ENCODE measurements at places on chromosomes 4 and X.

DNA sequence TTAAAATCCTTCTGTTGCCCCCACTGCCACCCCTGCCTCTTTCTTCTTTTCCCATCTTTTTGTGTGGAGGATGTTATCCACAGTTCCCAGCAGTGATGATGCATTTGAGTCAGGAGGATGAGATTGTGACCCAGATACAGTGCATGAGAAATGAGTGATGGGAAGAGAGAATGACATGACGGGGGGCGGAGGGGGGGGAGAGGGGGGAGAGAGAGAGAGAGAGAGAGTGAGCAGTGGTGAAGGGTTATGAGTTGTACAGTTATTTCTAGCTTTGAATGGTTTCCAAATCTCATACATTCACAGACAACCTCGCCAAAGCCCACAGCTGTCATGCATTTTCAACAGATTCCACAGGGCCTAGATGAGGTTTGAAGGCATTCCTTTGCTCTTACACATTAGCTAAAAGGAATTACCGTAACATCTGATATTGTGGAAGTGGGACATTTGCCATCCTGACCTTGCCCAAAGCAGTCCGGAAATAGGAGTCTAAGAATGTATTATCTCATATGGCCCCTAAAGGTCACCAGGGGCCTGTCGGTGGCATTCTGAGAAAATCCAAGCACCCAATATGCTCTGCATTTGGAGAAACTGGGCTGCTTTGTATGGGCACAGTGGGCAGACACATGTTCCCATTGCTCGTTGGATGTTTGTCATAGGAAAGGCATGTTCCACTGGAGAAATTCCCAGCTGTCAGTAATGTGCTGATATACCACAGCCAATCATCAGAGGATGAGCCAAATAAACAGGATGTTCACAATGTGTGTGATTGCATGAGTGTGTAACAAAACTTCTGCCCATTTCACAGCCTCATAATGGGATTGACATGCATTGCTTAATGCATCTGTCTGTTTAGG is 435.8 kb downstream of the SPRY1 start:
- H3K36me3 ChIP-seq: no peaks in the 10 kb centered on the region
- no peak overlapping the region for H3K4me3 ChIP-seq
- no peak for DNase-seq
- H3K27ac ChIP-seq: no peak overlapping the region

DNA sequence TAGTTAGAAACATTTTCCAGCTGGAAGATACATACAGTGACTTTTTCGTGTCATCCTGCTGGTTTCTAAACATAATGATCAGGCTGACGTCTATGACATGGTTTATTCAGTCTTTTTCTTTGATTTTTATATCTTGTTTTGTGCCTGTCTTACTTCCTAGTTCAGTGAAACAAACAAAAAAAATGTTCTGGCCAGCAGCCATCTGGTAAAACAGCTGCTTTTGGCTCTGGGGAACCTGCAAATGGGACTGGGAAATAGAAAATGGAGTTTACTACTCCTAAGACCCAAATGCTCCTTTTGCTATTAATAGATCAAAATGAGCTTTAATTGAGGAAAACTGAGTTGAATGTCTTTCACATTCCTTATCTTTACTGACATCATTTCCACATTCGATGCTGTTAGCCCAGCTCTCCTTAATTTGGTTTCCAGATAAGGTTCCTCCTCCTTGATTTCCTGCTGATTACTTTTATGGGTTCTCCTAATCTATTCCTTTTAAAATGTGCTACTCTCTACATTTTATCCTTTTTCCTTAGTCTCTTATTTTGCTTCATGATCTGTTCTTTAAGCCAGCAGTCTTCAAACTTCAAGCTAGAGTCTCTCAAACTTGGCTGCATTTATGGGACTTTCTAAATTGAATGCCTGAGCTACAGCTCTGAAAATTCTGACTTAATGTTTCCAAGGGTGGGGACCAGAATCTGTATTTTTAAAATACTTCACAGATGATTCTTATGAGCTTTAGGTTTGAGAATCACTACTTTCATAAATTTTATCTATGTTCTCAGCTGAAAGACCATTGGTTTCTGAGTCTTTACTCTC is 499.5 kb downstream of the ANKRD50 start:
- DNase-seq: peak; percentile 15
- H3K4me3 ChIP-seq: no peak overlapping the region
- H3K4me1 ChIP-seq: peaks cover 7% of the 10 kb centered on the region
- H3K36me3 ChIP-seq: no peaks in the 10 kb centered on the region
- H3K27me3 ChIP-seq: no peaks in the 10 kb centered on the region

- peaks cover 9% of the 10 kb centered on the region for H3K4me1 ChIP-seq
- no peak overlapping the region for H3K27ac ChIP-seq
- no peaks in the 10 kb centered on the region for H3K36me3 ChIP-seq
Measured at GRCh38 chr4:118898684-118899138, 10.1 kb downstream of the SYNPO2 start.

- no peak overlapping the region for H3K4me3 ChIP-seq
- no peaks in the 10 kb centered on the region for H3K4me1 ChIP-seq
- no peaks in the 10 kb centered on the region for H3K36me3 ChIP-seq
- no peaks in the 10 kb centered on the region for H3K27me3 ChIP-seq
- DNase-seq: peak; percentile 32
Measured at GRCh38 chr4:124334119-124334518, 378.4 kb downstream of the ANKRD50 start.

DNA sequence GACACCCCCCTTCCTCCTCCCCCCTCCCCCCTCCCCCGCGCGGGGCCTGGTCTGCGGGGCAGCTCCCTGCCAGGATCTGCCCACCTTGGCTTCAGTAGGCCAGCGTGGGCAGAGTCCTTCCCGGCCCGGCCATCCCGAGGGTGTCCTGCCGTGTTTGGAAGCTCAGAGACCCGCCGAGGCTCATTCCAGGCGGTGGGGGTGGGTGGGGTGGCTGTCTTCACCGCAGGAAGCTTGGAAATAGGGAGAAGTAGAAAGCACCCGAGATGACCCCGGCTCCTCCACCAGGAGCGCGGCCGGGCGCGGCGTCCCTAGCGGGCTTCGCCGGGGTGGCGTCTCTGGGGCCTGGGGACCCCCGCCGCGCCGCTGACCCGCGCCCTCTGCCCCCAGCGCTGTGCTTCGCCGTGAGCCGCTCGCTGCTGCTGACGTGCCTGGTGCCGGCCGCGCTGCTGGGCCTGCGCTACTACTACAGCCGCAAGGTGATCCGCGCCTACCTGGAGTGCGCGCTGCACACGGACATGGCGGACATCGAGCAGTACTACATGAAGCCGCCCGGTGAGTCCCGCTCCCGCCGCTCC is 1.6 kb downstream of the NAT8L start:
- no peak overlapping the region for H3K4me3 ChIP-seq
- no peaks in the 10 kb centered on the region for H3K4me1 ChIP-seq
- no peaks in the 10 kb centered on the region for H3K36me3 ChIP-seq
- no peaks in the 10 kb centered on the region for H3K27me3 ChIP-seq

GRCh38 chr4:147599769-147600168 is 17.4 kb upstream of the TMEM184C start:
- H3K27ac ChIP-seq: no peak overlapping the region
- DNase-seq: no peak
- H3K4me3 ChIP-seq: no peak overlapping the region
- no peaks in the 10 kb centered on the region for H3K36me3 ChIP-seq
- peaks cover 5% of the 10 kb centered on the region for H3K4me1 ChIP-seq
- H3K27me3 ChIP-seq: no peaks in the 10 kb centered on the region

GRCh38 chr4:127015667-127016117 is 617.1 kb upstream of the INTU start:
- H3K4me3 ChIP-seq: no peak overlapping the region
- H3K27ac ChIP-seq: no peak overlapping the region
- H3K27me3 ChIP-seq: no peaks in the 10 kb centered on the region
- no peak for DNase-seq

- H3K27ac ChIP-seq: peak within 1 kb of the TSS; percentile 8
- H3K36me3 ChIP-seq: no peaks in the 10 kb centered on the region
- peak; percentile 51 for DNase-seq
- H3K4me1 ChIP-seq: no peaks in the 10 kb centered on the region
- H3K4me3 ChIP-seq: peak within 1 kb of the TSS; percentile 43
- no peaks in the 10 kb centered on the region for H3K27me3 ChIP-seq
Measured at GRCh38 chrX:9785944-9786797, at the start of gene SHROOM2. Gene SHROOM2 (plus strand): TSS chrX:9786429. CDS start chrX:9786546, 117 bp downstream.

GRCh38 chr4:30718641-30719453 is 1.3 kb upstream of the PCDH7 start:
- H3K27me3 ChIP-seq: peaks cover 4% of the 10 kb centered on the region
- peak overlapping the region; percentile 23 for H3K4me3 ChIP-seq
- DNase-seq: no peak
- H3K36me3 ChIP-seq: no peaks in the 10 kb centered on the region
- H3K27ac ChIP-seq: no peak overlapping the region

- no peak overlapping the region for H3K27ac ChIP-seq
- H3K4me3 ChIP-seq: no peak overlapping the region
- H3K27me3 ChIP-seq: no peaks in the 10 kb centered on the region
- H3K4me1 ChIP-seq: no peaks in the 10 kb centered on the region
Measured at GRCh38 chr4:137700751-137701150, 168.5 kb upstream of the PCDH18 start.

DNA sequence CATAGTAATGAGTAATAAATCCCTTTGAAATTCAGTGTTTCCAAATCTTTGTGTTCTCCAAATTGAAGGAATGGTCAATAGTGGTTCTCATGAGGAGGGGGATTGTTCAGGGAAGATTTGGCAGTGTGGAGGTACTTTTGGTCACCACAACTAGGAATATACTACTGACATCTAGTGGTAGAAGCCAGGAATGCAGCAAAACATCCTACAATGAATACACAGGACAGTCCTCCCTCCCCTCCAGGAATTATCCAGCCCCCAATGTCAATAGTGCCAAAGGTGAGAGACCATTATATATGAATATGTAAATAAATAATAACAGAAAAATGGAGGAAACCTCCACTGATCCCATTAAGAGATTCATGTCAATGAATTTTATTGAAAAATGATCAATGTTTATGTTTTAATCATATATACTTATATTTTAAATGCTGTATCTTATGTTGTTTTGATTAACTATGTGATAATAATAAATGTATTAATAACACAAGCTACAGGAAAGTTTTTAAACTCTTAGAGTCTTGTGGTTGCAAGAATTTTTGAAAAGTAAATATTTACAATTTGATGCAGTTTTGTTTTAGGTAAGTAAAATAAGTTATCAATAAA is 14.4 kb upstream of the FAM9A start:
- H3K36me3 ChIP-seq: no peaks in the 10 kb centered on the region
- H3K27me3 ChIP-seq: peaks cover 10% of the 10 kb centered on the region
- DNase-seq: no peak
- H3K27ac ChIP-seq: no peak overlapping the region
- H3K4me1 ChIP-seq: no peaks in the 10 kb centered on the region
- no peak overlapping the region for H3K4me3 ChIP-seq

- H3K27ac ChIP-seq: peak overlapping the region; percentile 80
- no peaks in the 10 kb centered on the region for H3K36me3 ChIP-seq
- H3K4me1 ChIP-seq: peaks cover 25% of the 10 kb centered on the region
Measured at GRCh38 chr4:6986072-6986780, 56.9 kb upstream of the TADA2B start.

GRCh38 chrX:45765767-45766166 is 565.1 kb upstream of the DIPK2B start:
- no peaks in the 10 kb centered on the region for H3K4me1 ChIP-seq
- H3K36me3 ChIP-seq: no peaks in the 10 kb centered on the region
- no peak overlapping the region for H3K27ac ChIP-seq
- no peak for DNase-seq
- no peak overlapping the region for H3K4me3 ChIP-seq

- DNase-seq: no peak
- no peak overlapping the region for H3K4me3 ChIP-seq
- no peaks in the 10 kb centered on the region for H3K27me3 ChIP-seq
Measured at GRCh38 chr4:173235050-173235449, 66.4 kb downstream of the GALNT7 start.

- H3K4me3 ChIP-seq: no peak overlapping the region
- H3K4me1 ChIP-seq: no peaks in the 10 kb centered on the region
- no peak for DNase-seq
- H3K27me3 ChIP-seq: no peaks in the 10 kb centered on the region
Measured at GRCh38 chr4:189780391-189780790, 160.3 kb upstream of the FRG1 start.

DNA sequence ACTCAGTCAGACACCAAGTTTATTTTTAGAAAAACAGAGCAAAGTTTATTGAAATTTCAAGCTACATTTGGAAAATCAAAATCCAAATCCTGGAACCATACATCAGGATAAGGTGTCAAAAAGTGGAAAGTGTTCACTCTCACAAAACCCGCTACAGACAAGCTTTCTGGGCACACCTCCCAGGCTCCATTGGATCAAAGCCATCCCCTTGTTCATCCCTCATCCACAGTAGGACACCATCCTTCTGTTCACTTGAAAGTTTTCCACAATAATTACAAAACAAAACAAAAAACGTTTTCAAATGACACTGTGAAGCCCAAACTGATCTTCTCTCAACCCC is 62.4 kb downstream of the TSC22D3 start:
- peaks cover 3% of the 10 kb centered on the region for H3K4me1 ChIP-seq
- H3K36me3 ChIP-seq: no peaks in the 10 kb centered on the region
- H3K4me3 ChIP-seq: no peak overlapping the region
- no peak overlapping the region for H3K27ac ChIP-seq
- no peaks in the 10 kb centered on the region for H3K27me3 ChIP-seq
- DNase-seq: no peak

DNA sequence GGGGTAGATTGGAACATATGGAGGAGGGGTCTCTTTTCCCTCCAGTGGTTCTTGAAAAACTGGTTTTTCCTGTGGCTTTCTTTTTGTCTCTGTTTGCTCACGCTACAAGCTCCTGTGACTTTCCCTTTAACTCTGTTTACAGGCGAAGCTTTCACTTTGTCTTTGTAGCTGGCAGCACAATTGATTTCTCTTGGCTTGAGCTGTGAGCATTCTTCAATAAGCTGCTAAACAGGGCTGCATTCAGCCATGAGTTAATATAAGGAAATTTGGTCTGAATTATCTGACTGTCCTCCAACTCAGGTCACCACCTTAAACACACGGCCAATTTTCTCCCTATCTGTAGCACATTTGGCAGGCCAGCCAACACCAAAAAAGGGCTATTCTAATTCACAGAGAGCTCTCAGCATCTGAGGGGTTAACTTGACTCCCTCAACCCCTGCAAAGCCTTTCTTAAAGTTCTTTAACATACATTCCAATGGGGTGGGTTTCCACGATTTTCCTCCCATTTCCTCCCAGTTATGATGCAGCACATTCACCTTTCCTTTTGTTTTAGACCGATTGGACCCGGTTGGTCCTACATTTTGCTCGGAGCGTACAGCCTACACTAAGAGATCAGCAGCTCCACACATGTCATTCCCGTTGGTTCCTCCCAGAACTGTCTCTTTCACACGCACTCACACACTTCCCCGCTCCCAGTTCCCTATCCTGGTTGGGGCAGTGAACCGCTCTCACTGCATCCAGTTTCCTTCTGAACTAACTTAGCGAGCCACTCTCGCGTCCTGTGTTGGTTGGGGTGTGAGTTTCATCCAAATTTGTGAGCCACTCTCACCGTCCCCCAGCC is 45.4 kb downstream of the UGT2A3 start:
- H3K4me3 ChIP-seq: peak overlapping the region; percentile 36
- DNase-seq: peak; percentile 28
- no peaks in the 10 kb centered on the region for H3K27me3 ChIP-seq
- H3K36me3 ChIP-seq: no peaks in the 10 kb centered on the region
- peaks cover 11% of the 10 kb centered on the region for H3K4me1 ChIP-seq
